Kidney (tissue), 22 donors: ENCODE measurements at places on chromosomes 1 and 21. TPM values are rescaled to one million over a fixed set of nuclear protein-coding genes. Genes with fewer than 3 reads are reported as not detected.

DNA sequence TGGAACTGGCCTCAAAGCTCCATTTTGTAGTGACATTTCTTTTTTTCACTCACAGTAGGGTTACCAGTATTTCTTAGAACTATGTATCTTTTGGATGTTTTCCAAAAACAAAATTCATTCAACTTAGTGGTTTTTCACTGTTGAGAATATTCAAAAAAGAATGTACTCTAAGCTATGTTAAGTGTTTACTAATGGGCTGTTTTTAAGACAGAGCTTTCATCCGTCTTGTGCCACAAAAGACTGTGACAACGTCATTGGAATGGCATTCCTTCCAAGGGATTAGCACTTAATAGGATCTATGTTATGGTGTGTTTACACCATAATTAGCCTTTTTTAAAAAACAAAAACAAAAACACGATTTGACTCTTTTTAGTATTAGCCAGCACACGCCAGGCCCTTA is 66.8 kb downstream of the TTC3 start:
- DNase-seq: no peak

GRCh38 chr1:168137515-168137821 is 738 bp upstream of the GPR161 start:
- DNase-seq: no peak

- DNase-seq: no peak
These were observed 7.6 kb downstream of the ARHGEF10L start for GRCh38 chr1:17546946-17547670.

The HUNK gene
- polyA plus RNA-seq: 2.7 TPM

DNA sequence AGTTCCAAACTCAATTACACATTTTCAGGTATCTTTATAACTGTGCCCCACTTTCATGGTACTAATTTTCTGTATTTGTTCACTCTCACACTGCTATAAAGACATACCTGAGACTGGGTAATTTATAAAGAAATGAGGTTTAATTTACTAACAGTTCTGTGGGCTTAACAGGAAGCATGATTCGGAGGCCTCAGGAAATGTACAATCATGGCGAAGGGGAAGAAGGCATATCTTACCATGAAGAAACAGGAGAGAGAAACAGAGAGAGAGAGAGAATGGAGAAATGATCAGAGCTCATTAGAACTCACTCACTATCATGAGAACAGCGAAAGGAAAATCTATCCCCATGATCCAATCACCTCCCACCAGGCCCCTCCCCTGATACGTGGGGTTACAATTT is 874.1 kb upstream of the B3GALT2 start:
- DNase-seq: no peak

The NHLH1 gene
- not detected for polyA plus RNA-seq

The FCRL6 gene
- polyA plus RNA-seq: 0.45 TPM

DNA sequence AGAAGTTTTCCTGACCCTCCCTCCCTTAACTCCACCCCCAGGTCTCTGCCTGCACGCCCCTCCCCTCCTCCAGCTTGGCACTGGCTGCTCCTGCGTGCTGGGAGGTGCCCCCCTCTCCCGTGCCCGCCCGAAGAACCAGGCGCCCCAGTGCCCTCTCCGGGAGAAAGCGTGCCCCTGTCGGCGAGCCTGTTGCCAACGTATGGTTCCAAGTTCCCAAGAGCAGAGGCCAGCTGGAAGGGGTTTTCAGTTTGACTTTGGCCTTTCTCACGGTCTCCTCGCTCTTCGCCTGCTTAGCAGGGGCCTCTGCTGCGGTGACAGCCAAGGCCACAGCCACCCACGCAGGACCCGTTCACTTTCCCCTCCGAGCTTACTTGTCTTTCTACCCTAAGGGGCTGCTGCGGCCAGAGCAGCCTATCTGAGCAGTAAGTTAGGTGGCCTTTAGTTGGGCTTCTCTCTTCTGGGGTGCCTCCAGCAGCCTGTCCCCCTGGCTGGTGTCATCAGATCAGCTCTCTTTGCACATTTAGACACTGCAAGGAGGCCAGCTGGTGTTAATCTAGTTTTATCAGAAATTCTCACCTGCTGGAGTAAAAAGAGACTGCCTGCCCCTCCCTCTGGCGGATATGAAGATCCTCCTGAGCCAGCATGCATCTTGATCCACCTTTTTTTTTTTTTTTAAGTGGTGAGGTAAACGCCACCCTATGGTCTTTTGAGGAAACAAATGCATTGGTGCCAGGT is 1.5 kb downstream of the STUM start:
- DNase-seq: peak; percentile 45

DNA sequence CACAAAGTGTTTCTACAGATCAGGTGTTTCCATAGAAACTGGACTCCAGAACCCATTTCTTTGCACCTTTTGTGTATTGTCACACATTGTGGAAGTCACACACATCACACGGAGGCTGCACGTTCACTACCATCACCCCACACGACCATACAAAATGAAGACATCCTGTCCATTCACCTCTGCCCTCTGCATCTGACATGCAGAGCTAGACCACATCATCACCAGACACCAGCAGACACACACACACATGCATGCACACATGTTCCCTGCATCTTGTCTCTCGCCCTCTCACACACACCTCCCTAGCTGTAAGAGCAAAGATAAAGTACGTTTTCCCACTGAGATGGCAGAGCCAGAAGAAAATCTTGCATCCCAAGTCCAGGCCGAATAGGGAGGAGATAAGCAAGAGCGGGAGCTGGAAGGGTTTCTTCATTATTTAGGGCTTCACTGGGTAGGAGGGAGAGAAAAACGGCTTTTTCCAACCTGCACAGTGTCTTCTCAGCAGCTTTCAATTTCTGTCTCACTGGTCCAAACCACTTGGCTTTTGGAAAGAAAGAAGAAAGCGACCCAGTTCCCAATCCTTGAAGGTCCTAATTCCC is 709 bp downstream of the PRELP start:
- DNase-seq: peak; percentile 5

DNA sequence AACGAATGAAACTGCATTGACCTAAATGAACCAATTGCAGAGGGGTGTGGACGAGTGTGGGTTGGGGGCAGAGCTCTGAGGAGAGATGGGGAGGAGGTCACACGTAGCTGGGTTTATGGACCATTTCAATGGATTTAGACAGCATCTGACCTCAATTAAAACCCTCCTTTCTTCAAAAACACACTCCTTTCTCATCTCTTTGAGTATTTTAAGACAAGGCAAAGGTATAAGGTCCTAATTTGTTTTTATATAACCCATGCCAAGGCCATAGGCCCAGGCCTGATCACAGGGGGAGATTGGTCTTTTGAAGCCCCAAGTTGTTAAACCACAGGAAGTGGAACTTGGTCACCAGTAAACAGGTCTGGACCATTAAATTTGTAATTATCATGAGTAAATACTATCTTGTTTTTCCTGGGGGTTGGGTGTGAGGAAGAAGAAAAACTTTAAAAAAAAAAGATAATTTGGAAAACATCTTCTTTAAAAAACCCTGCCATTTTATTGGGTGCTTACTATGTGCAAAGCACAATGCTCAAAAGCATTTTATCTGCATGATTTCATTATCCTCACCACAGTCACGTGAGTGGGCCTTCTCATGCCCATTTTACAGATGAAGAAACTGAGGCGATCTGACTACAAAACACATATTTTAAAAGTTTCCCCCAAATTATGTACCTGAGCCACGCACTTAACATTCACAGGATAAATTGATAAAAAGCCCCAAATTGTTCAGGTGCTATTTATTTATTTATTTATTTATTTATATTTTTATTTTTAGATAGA is 8.9 kb upstream of the INAVA start:
- DNase-seq: peak; percentile 71

- DNase-seq: peak; percentile 60
These were observed 21.7 kb upstream of the ZNF362 start for GRCh38 chr1:33234588-33234990.

The LAX1 gene
- not detected for polyA plus RNA-seq

GRCh38 chr1:61265665-61266064 is 183.3 kb downstream of the NFIA start:
- no peak for DNase-seq

- no peak for DNase-seq
These were observed 32.9 kb upstream of the ATP2B4 start for GRCh38 chr1:203593723-203594122.

GRCh38 chr1:67896826-67897225 is 63.6 kb upstream of the GNG12 start:
- no peak for DNase-seq

The DDR2 gene
- 3.9 TPM for polyA plus RNA-seq

DNA sequence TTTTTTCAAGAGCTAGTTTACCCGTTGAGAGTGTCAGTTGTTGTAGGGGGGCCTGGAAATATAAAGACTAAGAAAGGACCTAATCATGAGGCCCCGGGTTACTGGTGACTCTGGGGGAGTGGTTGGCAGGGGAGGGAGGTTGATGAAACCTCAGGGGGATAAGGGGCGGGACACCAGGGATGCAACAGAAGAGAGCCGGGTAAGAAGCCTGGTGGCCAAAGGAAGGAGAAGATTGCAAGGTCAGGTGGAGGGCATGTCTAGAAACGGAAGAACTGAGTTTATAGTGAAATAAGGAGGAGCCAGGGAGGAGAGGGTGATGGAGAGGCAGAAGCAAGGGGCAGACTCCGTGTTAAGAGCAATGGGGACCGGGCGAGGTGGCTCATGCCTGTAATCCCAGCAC is 12.5 kb upstream of the SPOCD1 start:
- no peak for DNase-seq

GRCh38 chr21:39336457-39337008 is 12.4 kb downstream of the HMGN1 start:
- DNase-seq: no peak

The TTC4 gene
- polyA plus RNA-seq: 21.5 TPM

DNA sequence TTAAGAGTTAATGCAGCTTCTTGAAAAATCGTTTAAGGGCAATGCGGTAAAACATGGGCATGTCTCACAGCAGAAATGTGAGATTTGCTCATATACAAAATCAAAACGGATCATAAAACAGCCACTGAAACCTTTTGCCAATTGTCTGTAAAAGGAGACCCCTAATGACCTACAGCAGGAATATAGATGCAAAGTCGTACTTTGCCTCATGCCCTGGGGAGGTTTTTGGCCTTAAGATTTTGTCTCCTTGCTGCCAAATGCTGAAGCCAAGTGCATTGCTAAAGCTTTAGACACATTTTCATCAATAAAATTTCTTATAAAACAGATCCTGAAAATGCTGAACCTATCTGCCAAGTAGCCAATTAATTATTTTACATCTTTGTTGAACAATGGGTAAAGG is 226.9 kb downstream of the TGFB2 start:
- no peak for DNase-seq

- no peak for DNase-seq
These were observed 61.2 kb downstream of the PTPRC start for GRCh38 chr1:198700016-198700392.

DNA sequence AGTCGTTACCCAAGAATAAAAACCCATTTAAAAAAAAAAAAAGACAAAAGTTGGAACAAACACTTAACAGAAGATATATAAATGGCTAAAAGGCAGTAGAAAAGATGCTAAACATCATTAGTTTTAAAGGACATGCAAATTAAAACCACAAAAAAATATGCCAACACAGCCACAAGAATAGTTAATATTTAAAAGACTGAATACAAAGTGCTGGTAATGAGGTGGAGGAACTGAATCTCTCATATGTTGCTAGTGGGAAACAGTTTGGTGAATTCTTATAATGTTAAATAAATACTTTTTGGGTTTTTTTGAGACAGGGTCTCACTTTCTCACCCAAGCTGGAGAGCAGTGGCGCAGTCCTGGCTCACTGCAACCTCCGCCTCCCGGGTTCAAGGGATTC is 10.0 kb downstream of the LRRC40 start:
- no peak for DNase-seq

The CCDC190 gene
- polyA plus RNA-seq: not detected

DNA sequence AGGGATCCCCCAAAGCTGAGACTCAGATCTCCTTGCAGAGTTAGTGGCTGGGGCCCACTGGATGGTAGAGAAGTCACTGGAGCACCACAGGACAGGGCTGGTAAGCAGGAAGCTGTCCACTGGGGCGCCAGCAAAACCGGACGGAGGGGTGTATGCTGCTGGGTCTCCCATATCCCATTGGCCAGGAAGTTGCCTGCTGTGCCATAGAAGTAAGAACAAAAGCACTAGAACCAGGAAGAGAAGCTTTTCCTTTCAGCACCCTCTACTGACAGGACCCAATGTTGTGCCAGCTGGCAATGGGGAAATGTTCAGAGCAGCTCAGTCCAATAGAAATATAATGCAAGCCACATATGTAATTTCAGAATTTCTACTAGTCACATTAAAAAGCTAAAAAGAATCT is 146.6 kb downstream of the SPATA46 start:
- peak; percentile 57 for DNase-seq

- DNase-seq: no peak
These were observed 118.1 kb downstream of the SPSB1 start for GRCh38 chr1:9410737-9411297.

The GSTM1 gene
- polyA plus RNA-seq: 61.2 TPM

The VSIG8 gene
- 8.1 TPM for polyA plus RNA-seq

GRCh38 chr1:171265686-171266085 is 17.4 kb downstream of the FMO1 start:
- DNase-seq: no peak

DNA sequence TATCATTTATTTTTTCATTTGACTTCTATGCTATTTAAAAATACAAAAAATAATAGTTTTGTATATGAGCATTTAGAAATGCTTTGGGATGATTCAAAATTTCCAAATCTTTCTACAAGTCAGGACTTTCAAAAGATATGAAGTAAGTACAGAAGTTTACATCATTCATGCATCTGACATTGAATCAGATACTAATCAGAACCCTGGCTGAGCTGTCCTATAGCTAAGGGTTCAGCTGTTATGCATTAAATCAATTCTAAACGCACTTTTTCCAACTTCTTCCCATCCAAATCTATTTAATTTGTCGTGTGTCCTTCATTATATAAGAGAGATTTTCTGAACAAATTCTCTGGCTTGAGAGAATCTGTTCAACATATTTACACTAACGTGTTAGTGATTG is 779.4 kb downstream of the LTN1 start:
- no peak for DNase-seq

The ST3GAL3 gene
- polyA plus RNA-seq: 15.3 TPM

GRCh38 chr1:20123722-20124455 is 4.6 kb upstream of the PLA2G2D start:
- no peak for DNase-seq

GRCh38 chr1:108570998-108571401 is 11.1 kb downstream of the EEIG2 start:
- no peak for DNase-seq

The WNT2B gene
- 0.75 TPM for polyA plus RNA-seq

GRCh38 chr1:9397997-9398526 is 105.4 kb downstream of the SPSB1 start:
- DNase-seq: no peak
